NCI-H526 (cell line): ENCODE measurements at places on chromosomes 5 and 9.

DNA sequence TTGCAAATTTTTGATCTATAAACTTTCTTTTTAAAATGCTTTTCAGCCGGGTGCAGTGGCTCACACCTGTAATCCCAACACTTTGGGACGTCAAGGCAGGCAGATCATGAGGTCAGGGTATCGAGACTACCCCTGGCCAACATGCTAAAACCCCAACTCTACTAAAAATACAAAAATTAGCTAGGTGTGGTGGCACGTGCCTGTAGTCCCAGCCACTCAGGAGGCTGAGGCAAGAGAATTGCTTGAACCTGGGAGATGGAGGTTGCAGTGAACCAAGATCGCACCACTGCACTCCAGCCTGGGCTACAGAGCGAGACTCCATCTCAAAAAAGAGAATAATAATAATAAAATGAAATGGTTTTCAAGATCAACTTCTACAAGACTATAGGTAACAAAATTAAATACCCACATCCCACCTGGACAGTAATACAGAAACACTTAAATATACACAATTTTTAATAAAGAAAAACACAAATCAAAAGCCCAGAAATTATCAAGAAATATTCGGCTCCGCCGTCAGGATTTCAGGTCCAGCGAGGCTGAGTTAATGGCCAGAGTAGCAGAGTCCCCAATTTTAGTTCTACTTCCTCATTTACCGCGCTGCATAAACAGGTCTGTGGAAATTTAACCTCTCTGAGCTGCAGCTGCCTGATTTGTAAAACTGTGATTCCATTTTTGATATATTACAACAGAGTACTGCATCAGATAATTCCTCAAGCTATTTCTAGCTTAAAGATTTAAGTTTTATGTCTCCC is 4.0 kb downstream of the TUT7 start:
- DNase-seq, result no peak

- no peak for DNase-seq
These were observed 27.8 kb downstream of the NFIL3 start for GRCh38 chr9:91395553-91396471.

- no peak for DNase-seq
These were observed 1026.9 kb downstream of the PTPRD start for GRCh38 chr9:9585920-9586319.

GRCh38 chr5:30607301-30607894 is 586.1 kb upstream of the CDH6 start:
- DNase-seq, result no peak

DNA sequence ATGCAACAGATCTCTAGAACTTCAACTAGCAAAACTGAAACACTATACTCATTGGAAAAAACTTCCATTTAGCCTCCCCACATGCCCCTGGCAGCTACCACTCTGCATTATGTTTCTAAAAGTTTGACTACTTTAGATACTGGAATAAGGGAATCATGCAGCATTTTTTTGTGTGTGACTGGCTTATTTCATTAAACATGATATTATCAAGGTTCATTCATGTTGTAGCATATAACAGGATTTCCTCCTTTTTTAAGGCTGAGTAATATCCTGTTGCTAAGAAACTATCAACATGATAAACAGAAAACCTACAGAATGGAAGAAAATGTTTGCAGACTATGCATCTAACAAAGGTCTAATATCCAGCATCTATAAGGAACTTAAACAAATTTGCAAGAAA is 597.9 kb downstream of the DMRTA1 start:
- no peak for DNase-seq

DNA sequence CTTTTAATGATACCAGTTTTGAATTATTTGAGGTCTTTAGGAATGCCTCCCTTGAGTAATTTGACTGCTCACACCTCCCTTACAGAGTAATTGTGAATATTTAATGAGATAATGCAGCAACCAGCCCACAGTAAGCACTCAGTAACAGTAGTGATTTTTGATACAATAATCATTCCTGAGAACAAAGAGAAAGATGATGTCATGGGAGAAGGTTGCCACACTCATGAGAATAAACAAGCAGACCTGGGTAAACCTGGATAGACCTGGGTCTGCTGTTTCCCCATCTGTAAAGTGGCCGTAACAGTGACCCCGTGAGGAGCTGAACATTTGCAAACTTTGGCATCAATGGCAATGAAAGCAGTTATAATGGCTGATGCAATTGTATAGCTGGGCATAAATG is 4.2 kb downstream of the C1QTNF2 start:
- no peak for DNase-seq

GRCh38 chr5:171926311-171926710 is 80.1 kb downstream of the FBXW11 start:
- DNase-seq, result no peak

DNA sequence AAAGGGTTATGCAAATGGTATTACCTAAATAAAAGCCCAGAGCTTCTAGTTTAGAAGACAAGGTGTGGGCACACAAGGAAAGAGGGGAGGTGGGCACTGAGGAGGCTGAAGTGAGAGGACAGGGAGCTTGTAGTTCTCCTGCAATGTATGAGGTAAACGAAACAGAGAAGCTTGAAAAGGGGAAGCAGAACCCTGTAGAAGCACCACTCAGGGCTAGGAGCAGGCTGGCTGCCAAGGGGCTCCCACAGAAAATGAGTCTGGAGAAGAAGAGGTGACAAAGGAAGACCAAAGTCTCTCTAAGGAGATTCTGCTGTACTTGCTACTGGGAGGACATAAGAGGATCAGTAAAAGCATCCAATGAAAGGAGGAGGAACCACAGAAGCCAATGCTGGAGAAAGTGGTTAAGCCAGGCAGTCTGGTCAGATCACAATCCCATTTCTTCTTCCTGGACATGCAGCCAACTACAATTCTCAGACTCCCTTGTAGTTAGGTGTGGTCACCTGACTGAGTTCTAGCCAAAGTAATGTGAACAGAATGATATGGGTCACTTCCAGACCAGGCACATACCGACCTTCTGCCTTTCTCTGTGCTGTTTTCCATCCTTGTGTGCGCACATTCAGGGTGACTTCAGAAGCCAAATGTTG is 174.5 kb upstream of the MAP3K1 start:
- DNase-seq, result no peak

- no peak for DNase-seq
These were observed 56.5 kb upstream of the RAI14 start for GRCh38 chr5:34599471-34600117.

DNA sequence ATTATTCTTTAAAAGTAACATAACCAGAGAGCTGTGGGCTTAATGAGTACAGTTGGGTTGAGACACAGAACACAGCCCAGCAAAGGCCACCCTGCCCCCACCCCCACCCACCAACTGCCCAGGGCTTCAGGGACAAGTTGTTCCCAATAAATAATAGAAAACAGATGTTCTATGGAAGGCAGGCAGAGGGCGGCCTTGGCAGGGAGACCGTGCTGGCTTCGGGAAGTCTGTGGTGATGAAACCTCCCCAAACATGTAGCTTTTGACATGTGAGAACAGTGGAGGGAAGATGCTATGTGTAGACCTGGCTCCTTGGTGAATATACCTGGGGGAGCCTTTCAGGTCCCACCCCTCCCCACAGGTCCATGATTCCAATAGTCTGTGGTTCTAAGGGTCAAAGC is 10.0 kb downstream of the TRAF1 start:
- peak; percentile 3 for DNase-seq

- no peak for DNase-seq
These were observed 56.3 kb downstream of the TBCA start for GRCh38 chr5:77719666-77720363.

GRCh38 chr5:132024117-132024435 is 12.6 kb upstream of the ACSL6 start:
- DNase-seq, result no peak

DNA sequence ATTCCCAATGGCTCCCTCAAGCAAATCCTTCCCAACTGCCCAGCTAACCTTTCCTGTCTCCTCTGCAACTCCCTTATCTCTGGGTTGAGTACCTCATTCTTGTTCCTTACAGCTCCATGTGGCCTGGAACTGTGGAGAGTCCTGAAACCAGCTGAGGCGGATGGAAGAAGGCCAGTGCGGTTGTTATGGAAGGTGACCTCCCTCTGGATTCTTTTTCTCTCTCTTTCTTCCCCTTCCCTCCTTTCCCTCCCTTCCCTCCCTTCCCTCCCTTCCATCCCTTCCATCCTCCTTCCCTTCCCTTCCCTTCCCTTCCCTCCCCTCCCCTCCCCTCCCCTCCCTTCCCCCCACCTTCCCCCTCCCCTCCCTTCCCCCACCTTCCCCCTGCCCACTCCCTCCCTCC is 45.1 kb downstream of the IL31RA start:
- DNase-seq, result no peak

GRCh38 chr5:95823218-95823737 is 752 bp upstream of the GLRX start:
- DNase-seq, result no peak

DNA sequence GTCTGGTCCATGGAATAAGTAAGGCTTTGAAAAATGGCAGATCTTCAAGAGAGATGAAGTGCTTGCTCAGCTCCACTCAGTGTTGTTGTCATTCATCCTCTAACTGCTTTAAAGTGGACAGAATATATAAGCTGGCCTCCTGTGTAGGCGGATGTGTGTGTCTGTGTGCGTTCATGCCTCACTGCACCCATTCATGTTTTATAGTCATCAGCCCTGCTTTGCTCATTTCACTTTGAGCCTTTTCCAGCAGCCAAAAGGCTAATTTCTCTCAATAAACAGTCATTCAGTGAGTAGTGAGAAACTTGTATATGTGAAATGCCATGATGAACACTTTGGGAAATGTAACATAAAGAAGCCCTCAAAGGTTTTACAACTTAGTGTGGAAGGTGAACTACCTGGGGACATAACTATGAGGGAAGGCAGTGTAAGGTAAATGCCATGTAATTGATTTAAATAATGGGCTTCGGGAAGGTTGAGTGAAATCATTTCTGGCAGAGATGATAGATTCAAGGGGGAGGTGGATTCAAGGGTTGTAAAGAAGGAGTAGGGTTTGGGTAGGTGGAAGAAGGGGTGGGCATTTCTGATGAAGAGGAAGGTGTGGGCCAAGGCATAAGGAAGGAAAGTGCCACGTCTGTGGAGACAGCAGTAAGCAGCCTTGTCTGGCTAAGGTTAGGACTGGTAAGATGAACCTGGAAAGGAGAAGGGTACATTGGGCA is 15.7 kb downstream of the TTC23L start:
- DNase-seq, result peak; percentile 67

DNA sequence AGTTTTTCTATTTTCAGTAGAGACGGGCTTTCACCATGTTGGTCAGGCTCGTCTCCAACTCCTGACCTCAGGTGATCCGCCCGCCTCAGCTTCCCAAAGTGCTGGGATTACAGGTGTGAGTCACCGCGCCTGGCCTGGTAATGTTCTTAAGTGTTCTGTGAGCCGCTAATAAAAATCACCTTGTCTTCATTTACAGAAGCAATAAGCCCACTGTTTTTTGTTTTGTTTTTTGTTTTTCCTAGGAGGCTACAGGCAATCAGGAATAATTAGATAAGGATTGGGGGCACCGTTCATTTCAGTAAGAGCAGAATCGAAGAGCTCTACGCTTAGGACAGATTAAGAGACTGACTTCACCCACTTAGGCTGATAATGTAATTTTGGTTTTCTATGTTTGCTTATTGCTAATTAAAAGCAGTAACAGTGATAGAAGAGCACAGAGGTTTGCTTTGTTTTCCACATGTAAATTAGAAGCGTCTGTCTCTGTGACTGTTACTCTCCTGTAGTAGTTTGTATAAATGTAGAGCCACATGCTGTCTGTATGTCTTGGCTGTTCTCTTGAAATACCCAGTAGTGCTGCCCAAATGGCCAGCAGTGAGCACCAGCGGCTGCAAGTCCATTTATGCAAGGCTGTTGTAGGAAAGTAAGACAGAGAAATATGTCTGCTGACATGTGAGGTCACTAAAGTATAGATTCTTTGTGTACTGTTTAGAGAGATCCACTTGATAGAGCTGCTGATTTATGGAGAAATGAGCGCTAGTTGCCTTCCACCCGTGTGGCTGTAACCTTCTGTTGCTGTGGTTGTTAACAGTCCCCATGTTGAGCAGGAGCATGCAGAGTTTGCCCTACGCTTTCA is 30.5 kb downstream of the TRIO start:
- peak; percentile 82 for DNase-seq

DNA sequence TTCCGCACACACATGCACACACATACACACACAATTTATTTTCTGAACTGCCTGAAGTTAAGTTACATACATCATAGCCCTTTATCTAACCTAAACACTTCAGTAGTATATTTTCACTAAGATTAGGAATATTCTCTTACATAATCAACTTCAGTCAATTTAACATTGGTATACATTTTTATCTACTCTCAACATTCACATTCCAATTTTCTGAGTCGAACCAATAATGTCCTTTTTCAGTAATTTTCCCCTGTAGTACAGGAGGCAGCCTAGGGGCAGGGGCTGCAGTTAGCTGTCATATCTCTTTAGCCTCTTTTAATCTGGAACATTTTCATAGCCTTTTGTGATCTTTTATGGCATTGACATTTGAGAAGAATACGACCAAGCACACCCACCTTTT is 150.1 kb downstream of the DAB2IP start:
- DNase-seq, result no peak

- no peak for DNase-seq
These were observed 33.5 kb upstream of the SAP30L start for GRCh38 chr5:154412316-154412715.

GRCh38 chr9:137383081-137383783 is 39.7 kb downstream of the EXD3 start:
- no peak for DNase-seq

- DNase-seq, result no peak
These were observed 10.9 kb upstream of the SLC31A2 start for GRCh38 chr9:113139953-113140352.

DNA sequence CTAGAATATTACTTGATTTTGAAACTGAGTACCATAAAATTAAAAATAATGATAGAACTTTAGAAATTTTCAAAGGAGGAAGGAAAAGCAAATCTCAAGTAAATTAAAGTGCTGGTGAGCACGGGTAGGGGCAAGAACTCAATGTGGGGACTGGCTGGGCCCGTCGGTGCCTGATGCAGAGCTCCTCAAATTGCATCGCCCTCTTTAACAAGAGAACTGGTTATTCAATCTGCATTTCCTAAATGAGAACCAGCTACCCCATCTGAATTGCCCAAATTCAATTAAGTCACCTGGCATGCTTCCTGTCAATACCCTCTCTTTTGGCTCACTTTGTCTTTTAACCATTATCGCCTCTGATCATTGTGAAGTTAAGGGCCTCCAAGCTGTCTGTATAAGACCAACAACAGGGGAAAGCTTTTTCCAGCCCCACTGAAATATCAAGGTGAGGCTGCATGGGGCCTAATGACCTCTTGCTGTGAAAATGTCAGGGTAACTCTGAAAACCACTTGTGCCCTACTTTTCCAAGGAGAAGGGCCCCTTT is 316.7 kb downstream of the SLIT3 start:
- no peak for DNase-seq

- DNase-seq, result no peak
These were observed 35.0 kb upstream of the DMAC1 start for GRCh38 chr9:7834531-7834930.

- DNase-seq, result no peak
These were observed 159.4 kb upstream of the S1PR3 start for GRCh38 chr9:88831713-88832407.
